Stimulated activated CD4-positive, alpha-beta T cell treated with anti-CD3 and anti-CD28 coated beads, Interleukin-2, amount 100 ng/mL, for 4 hours (primary cell): ENCODE measurements at places on chromosomes 1 and 21.

DNA sequence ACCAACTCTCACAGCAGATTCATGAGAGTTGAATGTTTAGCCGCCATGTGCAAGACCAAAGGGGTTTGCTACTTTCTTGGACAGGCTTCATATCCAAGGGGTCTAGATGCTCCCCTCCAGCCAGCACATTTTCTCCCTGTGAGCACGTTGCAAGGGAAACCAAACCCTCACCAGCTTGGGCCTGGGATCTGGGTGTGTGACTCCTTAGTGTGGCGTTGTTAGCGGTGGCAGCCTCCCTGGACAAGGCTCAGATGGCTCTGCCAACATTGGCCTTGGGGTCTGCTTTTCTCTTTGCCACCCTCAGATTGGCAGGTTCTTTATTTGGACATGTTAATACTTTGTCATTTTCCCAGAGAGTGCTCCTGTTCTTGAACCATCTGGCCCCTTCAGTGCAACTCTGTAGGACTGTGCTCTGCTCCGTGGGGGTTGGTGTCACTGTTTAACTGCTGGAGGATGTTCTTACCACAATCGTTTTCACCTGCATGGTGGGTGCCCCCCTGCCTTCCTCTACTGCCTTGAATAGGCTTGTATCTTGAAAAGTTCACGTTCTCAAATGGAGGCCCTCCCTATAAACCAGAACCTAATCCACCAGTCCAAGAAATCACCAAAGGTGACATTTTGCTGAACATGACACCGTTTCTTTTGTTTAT, 13.4 kb downstream of the ABCG1 start:
- DNase-seq, result no peak

DNA sequence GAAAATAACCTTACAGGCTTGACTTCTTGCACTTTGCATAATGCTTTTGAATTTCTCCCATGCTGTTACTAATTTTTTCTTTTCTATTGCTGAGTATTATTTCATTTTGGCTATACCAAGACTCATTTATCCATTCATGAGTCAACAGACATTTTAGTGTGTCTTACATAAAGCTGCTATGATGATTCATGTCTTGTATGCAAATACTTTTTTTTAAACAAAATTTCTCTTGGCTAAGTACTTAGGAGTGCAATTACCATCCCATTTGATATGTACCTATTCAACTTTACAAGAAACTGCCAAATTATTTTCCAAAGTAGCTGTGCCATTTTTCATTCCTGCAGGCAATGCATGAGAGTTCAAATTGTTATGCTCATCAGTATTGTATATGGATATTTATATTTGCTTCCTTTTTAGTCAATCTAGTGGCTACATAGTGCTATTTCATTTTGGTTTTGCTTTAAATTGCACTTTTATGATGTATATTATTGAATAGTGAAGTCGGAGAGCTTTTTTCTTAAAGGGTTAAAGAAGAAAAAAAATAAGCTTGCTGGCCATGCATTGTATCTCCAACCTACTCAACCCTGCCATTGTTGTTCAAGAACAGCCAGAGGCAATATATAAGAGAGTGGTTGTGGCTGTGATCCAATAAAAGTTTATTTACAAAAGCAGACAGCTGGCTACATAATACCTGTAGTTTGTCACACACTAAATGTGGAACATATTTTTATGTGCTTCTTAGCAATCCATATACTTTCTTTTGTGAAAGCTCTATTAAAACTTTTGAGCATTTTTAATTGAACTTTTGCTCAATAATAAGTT, 862.8 kb downstream of the KCNT2 start:
- no peak for DNase-seq

GRCh38 chr21:35019631-35020032, 29.5 kb downstream of the RUNX1 start:
- no peak for DNase-seq

- DNase-seq, result no peak
Observed at GRCh38 chr1:184965944-184966860, 8.1 kb downstream of the NIBAN1 start.

GRCh38 chr1:243549108-243549507, 293.3 kb downstream of the SDCCAG8 start:
- no peak for DNase-seq

DNA sequence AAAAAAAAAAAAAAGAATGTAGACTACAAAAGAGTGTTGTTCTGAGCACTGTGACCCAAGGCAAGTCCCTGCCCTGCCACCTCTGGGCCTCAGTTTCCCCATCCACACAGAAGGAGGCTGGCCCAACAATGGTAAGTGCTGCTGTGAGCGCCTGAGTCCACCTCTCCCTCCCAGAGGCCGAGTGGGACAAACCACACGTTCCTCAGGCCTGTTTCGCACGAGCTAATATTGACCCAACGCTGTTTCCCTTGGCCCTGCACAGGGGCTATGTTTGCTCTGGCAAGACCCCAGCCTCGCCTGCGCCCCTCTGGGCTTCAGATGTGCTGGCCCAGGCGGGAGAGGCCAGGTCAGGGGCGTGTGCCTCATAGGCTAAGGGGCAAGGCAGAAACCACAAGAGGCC, 12.6 kb upstream of the LAPTM5 start:
- no peak for DNase-seq

- DNase-seq, result no peak
Observed at GRCh38 chr1:197277166-197277565, 9.1 kb downstream of the CRB1 start.

- DNase-seq, result no peak
Observed at GRCh38 chr1:189637041-189637440, 840.6 kb downstream of the BRINP3 start.
